ENCODE measurements at places on chromosomes 5 and 9. TPM values are rescaled to one million over a fixed set of nuclear protein-coding genes. Genes with fewer than 3 reads are reported as not detected.

ASPN gene
- total RNA-seq = 129 TPM

SPOCK1 gene
- 954 TPM for total RNA-seq

OTULINL gene
- 1.3 TPM for total RNA-seq

DNA sequence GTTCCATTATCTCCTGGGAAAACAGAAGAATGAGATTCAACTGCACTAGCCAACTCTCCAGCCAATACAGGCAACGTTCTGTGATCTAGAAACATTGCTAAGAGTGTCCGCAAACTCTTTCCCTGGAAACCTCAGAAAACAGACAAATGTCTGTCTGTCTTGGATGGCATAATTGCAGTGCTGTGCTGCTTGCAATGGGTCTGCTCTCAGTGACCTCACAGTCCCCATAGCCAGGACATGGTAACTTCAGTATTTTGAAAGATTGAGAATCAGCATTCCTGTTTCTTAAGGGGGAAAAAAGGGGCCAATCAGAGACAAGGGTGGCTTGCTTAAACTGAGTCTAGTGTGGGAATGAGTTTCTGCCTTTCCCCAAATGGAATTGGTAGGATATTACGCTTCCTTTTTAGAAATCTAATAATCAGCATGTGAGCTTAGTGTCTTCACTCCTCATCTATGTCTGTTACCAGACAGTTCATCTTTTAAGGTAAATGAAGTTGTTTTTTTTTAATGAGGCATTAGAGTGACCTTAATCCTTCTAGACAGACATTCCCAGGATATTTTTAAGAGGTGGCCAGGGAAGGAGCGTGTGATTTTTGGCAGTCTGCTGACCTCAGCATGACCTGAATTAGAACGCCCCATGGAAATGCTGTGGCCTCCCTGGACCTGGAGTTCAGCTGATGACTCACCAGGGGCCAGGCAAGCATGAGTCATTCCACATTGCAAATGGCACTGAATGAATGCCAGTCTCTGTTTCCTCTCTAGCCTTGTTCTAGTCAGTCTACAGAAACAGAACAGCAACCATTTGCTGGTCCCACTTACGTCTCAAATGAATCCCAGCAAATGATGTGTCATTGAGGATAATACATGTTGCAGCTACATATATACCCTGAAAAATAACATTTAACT, 210.2 kb upstream of the ACTBL2 start:
- H3K4me3 ChIP-seq = no peak overlapping the region
- H3K4me1 ChIP-seq = peaks cover 28% of the 10 kb centered on the region
- peak overlapping the region; percentile 74 for H3K27ac ChIP-seq
- no peaks in the 10 kb centered on the region for H3K36me3 ChIP-seq

- H3K4me3 ChIP-seq = no peak overlapping the region
- H3K4me1 ChIP-seq = no peaks in the 10 kb centered on the region
- DNase-seq = no peak
- no peaks in the 10 kb centered on the region for H3K36me3 ChIP-seq
- no peaks in the 10 kb centered on the region for H3K27me3 ChIP-seq
Measured at GRCh38 chr5:10768328-10768899, 7.4 kb upstream of the DAP start.

GRCh38 chr5:80780761-80781285, 126.0 kb upstream of the DHFR start:
- peaks cover 20% of the 10 kb centered on the region for H3K36me3 ChIP-seq
- no peak for DNase-seq
- no peaks in the 10 kb centered on the region for H3K27me3 ChIP-seq
- H3K4me1 ChIP-seq = peaks cover 6% of the 10 kb centered on the region
- no peak overlapping the region for H3K4me3 ChIP-seq

DNA sequence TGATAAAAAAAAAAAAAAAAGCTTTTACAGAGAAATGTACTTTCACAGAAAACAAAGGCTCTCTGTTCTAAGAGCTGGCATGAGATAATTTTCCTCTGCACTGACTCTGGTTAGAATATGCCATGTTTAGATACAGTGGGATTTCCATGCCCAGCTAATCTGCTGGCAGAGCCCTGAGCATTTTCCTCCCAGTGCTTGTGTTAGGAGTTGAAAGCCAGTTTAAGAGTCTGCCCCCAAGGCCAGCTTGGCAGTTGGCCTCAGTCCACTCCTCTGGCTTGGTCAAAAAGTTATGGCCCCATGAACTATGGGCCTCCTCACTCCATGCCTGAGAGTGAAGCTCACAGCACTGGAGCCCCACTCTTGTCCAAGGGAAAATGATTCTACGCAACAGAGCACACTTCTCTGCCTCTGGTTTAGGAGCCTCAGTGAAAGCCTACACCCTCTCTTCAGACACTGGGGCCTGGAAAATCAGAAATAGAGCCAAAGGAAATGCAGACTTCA, 21.9 kb downstream of the MOCS2 start:
- no peak for DNase-seq
- H3K4me1 ChIP-seq = peaks cover 21% of the 10 kb centered on the region
- H3K4me3 ChIP-seq = no peak overlapping the region
- H3K27me3 ChIP-seq = no peaks in the 10 kb centered on the region

- peaks cover 77% of the 10 kb centered on the region for H3K4me1 ChIP-seq
- H3K36me3 ChIP-seq = no peaks in the 10 kb centered on the region
- H3K4me3 ChIP-seq = no peak overlapping the region
- no peak for DNase-seq
Measured at GRCh38 chr9:22211588-22212360, 202.7 kb upstream of the CDKN2B start.

DNA sequence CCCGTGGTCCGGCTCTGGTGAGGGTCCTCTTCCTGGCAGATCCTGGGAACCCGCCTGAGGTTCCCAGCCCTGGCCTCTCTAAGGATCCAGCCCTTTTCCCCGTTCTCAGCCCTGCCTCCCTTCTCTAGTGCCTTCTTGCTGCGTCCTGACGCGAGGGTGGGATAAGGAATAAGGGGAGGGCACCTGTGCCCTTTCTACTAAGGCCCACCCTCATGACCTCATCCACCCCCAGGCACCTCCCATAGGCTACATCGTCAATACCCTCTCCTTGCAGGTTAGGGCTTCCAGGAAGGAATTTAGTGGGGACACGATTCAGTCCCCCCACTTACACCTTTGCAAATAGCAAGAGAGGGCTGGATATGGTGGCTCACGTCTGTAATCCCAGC, 10.7 kb upstream of the DIPK1B start:
- H3K4me1 ChIP-seq = peaks cover 2% of the 10 kb centered on the region
- no peak for DNase-seq
- no peak overlapping the region for H3K4me3 ChIP-seq
- H3K36me3 ChIP-seq = no peaks in the 10 kb centered on the region
- no peak overlapping the region for H3K27ac ChIP-seq
- H3K27me3 ChIP-seq = peaks cover 17% of the 10 kb centered on the region

DNA sequence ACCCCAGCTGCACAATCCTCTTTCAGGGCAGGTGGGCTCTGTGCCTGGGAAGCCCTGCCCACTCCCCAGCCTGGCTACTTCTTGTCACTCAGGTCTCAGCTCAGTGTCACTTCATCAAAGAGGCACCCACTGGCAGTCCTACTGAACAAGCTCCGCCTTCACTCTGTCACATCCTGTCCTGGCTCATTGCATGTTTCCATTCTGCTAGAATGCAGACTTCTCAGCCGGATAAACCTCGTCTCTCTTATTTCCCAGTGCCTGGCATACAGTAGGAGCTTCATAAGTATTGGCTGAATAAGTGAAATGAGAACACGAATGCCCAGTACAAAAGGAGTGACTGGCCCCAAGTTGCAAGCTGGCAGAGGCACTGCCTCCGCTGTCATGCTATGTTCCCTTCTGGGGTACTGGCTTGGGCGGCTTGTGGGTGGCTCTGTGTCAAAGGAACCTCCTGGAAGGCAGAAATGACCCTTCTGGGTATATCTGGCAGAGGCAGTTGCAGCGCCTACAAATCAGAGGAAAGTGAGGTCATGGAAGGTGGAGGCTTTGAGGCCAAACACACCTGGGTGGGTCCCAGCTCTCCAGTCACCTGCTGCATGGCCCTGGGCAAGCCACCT, 98.3 kb upstream of the PHYKPL start:
- no peaks in the 10 kb centered on the region for H3K27me3 ChIP-seq
- DNase-seq = no peak
- no peak overlapping the region for H3K27ac ChIP-seq
- H3K4me3 ChIP-seq = no peak overlapping the region
- no peaks in the 10 kb centered on the region for H3K4me1 ChIP-seq

GRCh38 chr5:142120247-142120935, 11.8 kb downstream of the NDFIP1 start:
- no peaks in the 10 kb centered on the region for H3K27me3 ChIP-seq
- DNase-seq = no peak
- no peak overlapping the region for H3K4me3 ChIP-seq
- H3K36me3 ChIP-seq = peaks cover 14% of the 10 kb centered on the region
- H3K27ac ChIP-seq = no peak overlapping the region

- no peak overlapping the region for H3K4me3 ChIP-seq
- H3K27ac ChIP-seq = no peak overlapping the region
- H3K36me3 ChIP-seq = no peaks in the 10 kb centered on the region
- H3K27me3 ChIP-seq = no peaks in the 10 kb centered on the region
- DNase-seq = no peak
Measured at GRCh38 chr5:150255659-150256409, 33.7 kb downstream of the CAMK2A start.

GRCh38 chr5:177455036-177455660, 8.5 kb downstream of the PRR7 start:
- peaks cover 17% of the 10 kb centered on the region for H3K4me1 ChIP-seq
- H3K27me3 ChIP-seq = no peaks in the 10 kb centered on the region
- H3K27ac ChIP-seq = no peak overlapping the region
- peak; percentile 91 for DNase-seq

DNA sequence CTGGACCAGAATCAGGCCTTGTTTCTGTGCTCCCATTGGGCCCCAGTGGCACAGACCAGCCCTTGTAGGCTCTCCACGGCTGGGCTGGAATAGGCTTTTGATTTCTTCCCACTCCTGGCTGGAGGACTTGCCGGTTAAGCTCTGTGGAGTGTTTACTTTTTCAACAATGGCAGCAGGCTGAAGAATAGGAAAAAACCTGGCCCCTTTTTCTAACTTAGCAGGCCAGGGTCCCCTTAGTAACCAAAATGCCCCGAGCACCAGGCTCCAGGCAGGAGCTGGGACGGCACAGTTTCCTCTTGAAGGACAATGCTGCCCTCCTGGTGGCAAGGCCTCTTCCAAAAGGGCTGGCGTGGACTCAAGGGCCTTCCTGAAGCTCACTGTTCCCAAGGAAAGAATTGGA, 230.3 kb downstream of the CRB2 start:
- H3K4me3 ChIP-seq = no peak overlapping the region
- H3K36me3 ChIP-seq = peaks cover 8% of the 10 kb centered on the region
- H3K27ac ChIP-seq = no peak overlapping the region

- peaks cover 2% of the 10 kb centered on the region for H3K27me3 ChIP-seq
- H3K4me1 ChIP-seq = no peaks in the 10 kb centered on the region
- no peak for DNase-seq
- H3K36me3 ChIP-seq = no peaks in the 10 kb centered on the region
Measured at GRCh38 chr9:130908146-130908877, 11.7 kb upstream of the QRFP start.

DNA sequence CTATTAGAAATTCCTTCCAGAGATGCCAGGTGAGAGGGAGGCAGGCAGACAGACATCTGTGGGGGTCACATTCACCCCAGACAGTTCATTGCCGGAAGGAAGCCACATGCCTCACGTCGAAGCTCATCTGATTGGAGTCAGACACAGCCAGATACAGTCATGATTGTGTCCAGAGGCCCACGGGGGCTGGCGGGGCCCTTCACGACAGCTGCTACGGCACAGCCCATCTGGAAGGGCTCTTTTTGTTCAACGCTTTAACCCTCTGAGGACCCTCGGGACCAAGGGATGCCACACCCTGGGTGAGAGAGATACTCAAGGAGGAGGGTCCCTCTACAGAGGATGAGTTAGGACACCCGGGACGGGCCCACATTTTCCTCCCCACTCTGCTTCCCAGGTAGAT, 31.9 kb upstream of the GABRP start:
- H3K36me3 ChIP-seq = no peaks in the 10 kb centered on the region
- no peaks in the 10 kb centered on the region for H3K27me3 ChIP-seq
- H3K4me3 ChIP-seq = no peak overlapping the region
- peaks cover 52% of the 10 kb centered on the region for H3K4me1 ChIP-seq

GRCh38 chr9:114141553-114142402, 13.6 kb upstream of the COL27A1 start:
- no peaks in the 10 kb centered on the region for H3K4me1 ChIP-seq
- H3K27me3 ChIP-seq = peaks cover 56% of the 10 kb centered on the region
- no peak overlapping the region for H3K4me3 ChIP-seq
- H3K36me3 ChIP-seq = no peaks in the 10 kb centered on the region

DNA sequence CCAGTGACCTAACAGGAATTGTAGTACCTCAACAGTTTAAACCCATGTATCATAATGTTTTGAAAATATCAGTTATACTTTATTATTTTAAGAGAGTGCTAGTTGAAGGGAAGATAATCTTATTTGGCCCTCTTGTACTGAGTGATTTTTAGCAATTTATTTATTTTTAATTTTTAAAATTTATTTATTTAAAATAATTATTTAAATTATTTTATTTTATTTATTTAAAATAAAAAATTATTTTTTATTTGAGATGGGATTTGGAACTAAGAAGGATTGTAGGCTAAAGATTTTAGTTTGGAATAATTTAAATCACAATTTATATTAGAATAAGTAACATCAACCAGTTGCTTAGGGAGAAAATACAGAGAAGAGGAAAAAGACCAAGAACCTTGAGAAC, 54.2 kb downstream of the NAA35 start:
- H3K4me3 ChIP-seq = no peak overlapping the region
- H3K27me3 ChIP-seq = no peaks in the 10 kb centered on the region
- H3K4me1 ChIP-seq = no peaks in the 10 kb centered on the region
- H3K36me3 ChIP-seq = peaks cover 34% of the 10 kb centered on the region

DNA sequence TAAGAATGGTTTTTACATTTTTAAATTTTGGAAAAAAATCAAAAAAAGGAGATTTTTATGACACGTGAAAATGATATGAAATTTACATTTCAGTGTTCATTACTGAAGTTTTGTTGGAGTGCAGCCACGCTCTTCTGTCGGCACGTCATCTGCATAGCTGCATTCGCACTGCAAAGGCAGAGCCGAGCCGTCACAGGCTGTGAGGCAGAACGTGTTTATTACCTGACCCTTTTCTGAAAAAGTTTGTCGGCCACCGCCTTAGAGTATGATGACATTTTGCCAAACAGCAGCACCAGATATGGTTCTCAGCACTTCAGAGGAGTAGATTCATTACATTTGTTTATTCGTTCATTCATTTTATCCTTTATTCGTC, 24.1 kb downstream of the HRH2 start:
- no peaks in the 10 kb centered on the region for H3K36me3 ChIP-seq
- H3K4me1 ChIP-seq = no peaks in the 10 kb centered on the region
- H3K27me3 ChIP-seq = no peaks in the 10 kb centered on the region
- no peak for DNase-seq
- no peak overlapping the region for H3K27ac ChIP-seq
- no peak overlapping the region for H3K4me3 ChIP-seq

DNA sequence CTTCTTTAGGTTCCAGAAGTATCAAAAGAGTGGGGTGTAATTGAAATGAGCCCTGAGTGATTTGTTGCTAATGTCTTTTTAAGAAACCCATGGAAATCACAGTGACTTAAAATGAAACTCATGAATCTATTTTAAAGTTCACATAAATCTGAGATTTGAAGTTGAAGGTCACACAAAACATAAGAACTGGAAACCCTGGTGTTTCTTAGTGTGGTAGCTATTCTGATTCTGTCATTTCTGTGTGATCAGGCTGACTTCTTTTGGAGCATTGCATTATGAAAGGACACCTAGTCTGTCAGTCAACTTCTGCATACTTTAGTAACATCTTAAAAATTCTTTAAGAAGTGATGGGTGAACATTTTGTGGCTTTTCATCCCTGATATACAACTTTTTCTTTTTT, 448.8 kb downstream of the TLE4 start:
- H3K4me1 ChIP-seq = peaks cover under 1% of the 10 kb centered on the region
- DNase-seq = no peak
- H3K27ac ChIP-seq = no peak overlapping the region
- no peak overlapping the region for H3K4me3 ChIP-seq
- no peaks in the 10 kb centered on the region for H3K36me3 ChIP-seq

GRCh38 chr5:35408146-35408545, 177.9 kb upstream of the PRLR start:
- H3K27ac ChIP-seq = no peak overlapping the region
- no peaks in the 10 kb centered on the region for H3K27me3 ChIP-seq
- no peak for DNase-seq
- H3K36me3 ChIP-seq = no peaks in the 10 kb centered on the region
- H3K4me1 ChIP-seq = no peaks in the 10 kb centered on the region

All from osteocyte (in vitro differentiated cells).